Activated CD4-positive, alpha-beta T cell treated with anti-CD3 and anti-CD28 coated beads, Interleukin-2, amount 10 ng/mL, durations not matched to agents 7 days and 5 days (primary cell): ENCODE measurements at places on chromosomes 7 and 10.

DNA sequence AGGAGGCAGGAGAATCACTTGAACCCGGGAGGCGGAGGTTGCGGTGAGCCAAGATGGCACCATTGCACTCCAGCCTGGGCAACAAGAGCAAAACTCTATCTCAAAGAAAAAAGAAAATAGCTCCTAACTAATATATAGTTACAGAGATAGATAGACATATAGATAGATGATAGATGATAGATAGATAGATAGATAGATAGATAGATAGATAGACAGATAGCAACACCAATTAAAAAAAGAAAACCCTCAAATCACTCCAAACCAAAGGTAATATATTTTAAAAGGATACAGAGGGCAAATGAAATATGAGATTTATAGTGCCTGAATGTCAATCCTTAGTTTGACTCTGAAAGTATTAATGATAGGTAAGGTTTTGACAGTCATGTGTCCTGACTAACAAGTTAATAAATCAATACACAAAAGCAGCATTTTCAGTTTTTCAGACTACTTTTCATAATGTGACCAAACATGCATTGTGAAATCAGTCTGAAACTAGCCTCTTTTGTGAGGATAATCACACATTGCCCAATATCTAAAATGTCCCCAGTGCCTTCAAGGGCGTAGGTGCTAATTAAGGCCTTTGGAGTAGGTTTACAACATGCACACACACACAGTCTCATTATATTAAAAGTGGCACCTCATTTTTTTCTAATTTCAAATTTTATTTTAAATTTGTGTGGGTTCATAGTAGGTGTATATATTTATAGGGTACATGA is 61.2 kb downstream of the BPGM start:
- no peak for DNase-seq

DNA sequence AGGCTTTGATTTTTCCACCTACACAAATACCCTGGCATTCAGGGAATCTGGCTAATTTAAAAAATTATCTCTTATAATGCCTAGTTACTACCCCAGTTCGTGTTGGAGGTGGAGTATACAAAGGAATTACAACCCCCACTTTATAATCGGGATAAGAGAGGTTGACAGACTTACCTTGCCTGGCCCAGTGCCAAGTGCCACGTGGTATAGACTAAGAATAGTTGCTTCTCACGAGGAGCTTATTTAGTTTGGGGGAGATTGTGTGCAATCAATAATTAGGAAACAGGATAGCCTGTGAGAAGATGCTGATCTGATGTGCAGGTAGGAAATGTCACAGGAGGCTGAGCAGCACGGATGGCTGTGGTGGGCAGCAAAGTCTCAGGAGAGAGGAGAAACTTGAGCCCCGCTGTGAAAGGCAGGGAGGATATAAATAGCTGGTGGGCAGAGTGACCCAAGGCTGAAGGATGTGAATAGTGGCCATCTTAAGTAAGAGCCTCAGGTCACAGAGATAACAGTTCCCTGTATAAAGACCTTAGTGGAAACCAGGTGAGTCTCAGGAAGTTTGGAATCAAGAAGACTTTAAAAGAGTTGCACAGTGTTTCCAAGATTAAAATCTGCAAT is 11.3 kb upstream of the ATXN7L1 start:
- DNase-seq = no peak

DNA sequence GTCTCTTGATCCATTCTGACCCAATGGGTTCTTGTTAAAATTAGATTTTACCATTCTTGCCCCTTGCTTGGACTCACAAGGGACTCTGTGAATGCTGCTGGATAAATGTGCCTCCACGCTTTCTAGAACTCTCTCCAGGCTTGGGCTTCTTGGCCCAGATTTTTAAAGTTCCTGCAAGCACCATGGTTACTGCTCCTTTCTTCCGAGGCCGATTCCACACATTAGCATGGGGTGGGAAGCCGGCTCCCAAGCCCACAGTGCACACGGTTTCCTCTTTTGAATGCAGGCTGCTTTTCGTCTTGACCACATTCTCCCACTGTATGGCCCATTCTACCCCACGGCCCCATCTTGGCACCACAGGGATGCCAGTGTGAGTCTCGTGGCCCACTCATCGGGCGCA is 174.3 kb upstream of the PITRM1 start:
- DNase-seq = no peak

- no peak for DNase-seq
Observed at GRCh38 chr7:1533547-1534329, 3.2 kb downstream of the MAFK start.

DNA sequence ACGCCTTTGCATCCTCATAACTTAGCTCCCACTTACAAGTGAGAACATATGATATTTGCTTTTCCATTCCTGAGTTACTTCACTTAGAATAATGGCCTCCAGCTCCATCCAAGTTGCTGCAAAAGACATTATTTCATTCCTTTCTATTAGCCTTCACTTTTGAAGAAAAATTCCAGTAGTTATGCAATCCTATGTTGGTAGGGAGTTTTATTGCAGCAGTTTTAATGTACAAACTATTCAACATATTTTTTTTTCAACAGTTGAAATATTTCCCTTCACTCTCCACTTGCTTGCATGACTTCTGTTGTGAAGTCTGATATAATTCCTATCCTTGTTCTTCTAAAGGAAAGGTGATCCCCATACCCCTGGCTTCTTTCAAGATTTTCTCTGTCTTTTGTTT is 27.3 kb upstream of the ARHGAP22 start:
- no peak for DNase-seq

GRCh38 chr10:55746002-55746401 is 615.1 kb downstream of the ZWINT start:
- DNase-seq = no peak

DNA sequence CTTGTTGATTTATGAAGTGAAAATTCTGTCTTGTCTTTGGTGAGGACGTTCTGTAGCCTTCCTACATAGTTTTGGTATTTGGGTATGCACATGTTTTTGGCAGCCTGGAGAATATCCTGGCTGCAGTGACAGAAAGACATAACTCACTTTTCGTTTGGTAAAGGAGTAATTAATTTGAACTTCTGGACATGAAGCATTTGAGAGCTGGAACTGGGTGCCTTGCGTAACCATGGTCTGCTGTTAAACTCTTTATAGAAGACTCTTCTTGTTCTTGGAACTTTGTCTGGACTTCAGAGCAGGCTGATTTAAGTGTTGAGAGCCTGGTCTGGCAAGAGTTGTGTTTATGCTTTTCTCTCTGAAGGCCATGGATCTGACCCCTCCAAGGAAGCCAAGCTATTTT is 231.3 kb downstream of the LRMDA start:
- DNase-seq = no peak

GRCh38 chr7:69419934-69420333 is 178.3 kb upstream of the AUTS2 start:
- no peak for DNase-seq

DNA sequence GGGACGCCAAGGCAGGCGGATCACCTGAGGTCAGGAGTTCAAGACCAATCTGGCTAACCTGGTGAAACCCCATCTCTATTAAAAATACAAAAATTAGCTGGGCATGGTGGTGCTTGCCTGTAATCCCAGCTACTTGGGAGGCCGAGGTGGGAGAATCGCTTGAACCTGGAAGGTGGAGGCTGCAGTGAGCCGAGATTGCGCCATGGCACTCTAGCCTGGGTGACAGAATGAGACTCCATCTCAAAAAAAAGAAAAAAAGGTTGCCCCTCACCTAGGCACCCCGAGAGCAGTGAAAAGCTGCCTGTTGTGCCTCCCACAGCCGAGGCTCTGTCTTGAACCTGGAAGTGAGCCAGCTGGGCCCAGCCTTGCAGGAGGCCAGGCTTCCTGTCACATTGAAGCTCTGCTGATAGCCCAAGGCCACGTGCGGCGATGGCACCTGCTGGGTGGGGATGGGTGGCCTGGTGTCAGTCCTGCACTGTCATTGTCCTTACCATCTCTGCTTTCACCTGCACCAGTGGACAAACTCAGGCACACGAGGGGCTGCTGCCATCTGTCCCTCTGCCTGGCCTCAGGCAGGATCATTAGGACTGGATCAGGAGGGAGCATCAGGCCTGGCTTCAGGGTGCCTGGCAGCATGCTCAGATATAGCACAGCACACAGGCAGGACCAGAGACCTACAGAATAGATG is 37.8 kb downstream of the DNAJB12 start:
- peak; percentile 56 for DNase-seq

DNA sequence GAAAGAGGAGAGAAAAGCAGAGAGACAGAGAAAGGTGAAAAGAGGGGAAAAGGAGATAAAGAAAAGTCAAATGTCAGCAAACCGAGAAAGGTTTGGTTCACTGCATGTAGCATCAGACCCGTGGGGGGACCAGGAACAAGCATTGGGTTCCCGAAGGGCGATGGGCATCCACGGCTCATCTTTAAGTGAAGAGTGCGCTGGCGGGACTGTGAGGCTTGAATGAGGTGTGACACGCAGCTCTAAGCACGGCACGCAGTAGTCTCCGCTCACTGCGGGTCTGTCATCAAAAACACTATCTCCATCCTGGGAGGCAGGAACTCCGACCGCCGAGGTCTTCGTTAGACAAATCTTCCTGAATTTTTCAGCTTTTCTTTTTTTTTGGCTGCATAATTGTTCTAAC is 173.4 kb upstream of the PFKP start:
- DNase-seq = no peak

DNA sequence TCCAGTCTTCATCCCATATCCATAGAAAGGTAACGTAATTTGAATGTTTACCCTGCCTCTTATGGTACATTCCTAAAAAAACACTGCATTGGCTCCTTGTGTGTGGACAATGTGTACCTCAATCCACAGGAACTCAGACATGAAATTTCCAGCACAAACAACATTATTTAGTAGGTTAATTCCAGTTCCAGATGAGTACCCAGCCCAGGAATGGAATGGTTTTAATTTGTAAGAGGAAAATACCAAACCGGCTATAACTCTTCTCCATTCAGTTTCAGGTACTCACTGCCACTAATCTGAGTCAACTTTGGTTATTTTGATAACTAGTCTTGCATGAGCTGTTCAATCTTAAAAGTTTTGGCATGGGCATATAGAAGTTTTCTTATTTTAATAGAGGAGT is 39.0 kb downstream of the TFPI2 start:
- no peak for DNase-seq

DNA sequence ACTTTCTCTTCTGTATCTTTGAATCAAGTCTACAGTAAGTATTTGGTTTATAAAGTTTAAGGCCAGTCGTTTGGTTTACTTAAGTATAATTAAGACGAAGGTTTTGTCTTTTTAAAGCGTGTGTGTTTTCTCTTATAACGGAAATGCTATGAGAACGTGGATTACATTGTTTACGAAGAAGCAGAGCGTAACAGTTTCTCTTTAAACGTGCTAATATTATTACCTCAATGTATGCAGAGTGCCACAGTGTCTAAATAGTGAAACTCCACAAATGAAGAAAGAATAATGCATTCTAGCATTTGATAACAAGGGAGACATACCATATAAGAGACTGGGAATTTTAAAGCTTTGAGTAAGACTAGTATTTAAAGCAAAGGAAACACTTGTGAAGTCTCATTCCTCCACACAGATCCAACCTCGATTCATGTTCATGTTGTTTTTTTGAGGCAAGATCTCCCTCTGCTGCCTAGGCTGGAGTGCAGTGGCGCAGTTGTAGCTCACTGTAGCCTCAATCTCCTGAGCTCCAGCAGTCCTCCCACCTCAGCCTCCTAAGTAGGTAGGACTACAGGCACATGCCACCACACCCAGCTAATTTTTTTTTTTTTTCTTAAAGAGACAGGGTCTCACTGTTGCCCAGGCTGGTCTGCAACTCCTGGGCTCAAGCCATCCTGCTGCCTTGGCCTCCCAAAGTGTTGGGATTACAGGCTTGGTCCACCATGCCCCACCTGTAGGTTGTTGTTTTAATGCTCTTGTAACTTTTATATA is 75.1 kb downstream of the ANKRD61 start:
- DNase-seq = peak; percentile 58

GRCh38 chr10:92387289-92387940 is 96.4 kb downstream of the MARCHF5 start:
- peak; percentile 44 for DNase-seq

GRCh38 chr10:120184547-120185337 is 272.3 kb upstream of the PLPP4 start:
- DNase-seq = no peak
